GM04503 (cell line): ENCODE measurements at places on chromosomes 11 and 22.
A peak's percentile ranks its signal among the peaks of the same experiment; 100 is the strongest.

GRCh38 chr11:11296434-11296833, 56.6 kb downstream of the CSNK2A3 start:
- DNase-seq = no peak

DNA sequence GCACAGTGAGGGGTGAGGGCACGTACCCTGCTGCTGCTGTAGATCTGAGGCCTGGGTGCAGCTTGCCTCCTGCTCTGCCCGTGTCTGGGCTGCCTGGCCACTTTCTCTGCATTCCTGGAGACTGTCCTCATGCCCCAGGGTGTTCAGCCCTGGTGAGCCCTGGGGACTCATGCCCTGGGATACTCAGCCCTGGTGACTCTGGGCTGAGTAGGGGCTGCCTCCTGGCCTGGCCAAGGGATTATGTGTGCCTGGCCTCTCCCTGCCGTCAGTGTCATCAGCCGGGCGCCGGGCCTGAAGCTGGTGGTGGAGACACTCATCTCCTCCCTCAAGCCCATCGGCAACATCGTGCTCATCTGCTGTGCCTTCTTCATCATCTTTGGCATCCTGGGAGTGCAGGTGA, 94.7 kb downstream of the CACNA1I start:
- no peak for DNase-seq

GRCh38 chr11:44235765-44236201, 74.2 kb downstream of the ALX4 start:
- DNase-seq = peak; percentile 43

- DNase-seq = no peak
Measured at GRCh38 chr11:68338051-68338780, 25.8 kb downstream of the LRP5 start.

GRCh38 chr11:35167426-35167954, 28.5 kb downstream of the CD44 start:
- peak; percentile 62 for DNase-seq

- DNase-seq = no peak
Measured at GRCh38 chr22:37996515-37997246, 12.3 kb upstream of the SOX10 start.

DNA sequence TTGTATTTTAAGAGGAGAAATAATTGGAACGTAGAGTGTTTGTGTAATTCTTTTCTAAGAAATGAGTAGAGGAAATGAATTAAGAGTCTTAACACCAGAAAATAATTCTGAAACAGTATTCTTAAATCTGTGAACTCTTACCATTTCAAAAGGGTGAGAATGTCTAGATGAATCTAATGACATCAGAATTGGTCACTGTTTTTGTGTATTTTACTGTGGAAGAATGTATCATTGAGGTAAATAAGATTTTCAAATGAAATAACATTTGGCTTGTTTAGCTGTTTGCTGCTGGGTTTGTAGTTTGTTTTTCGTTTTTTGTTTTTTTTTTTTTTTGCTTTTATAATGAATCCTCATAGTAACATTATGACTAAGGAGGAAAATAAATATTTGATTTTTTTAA, 97.6 kb downstream of the EMSY start:
- no peak for DNase-seq

DNA sequence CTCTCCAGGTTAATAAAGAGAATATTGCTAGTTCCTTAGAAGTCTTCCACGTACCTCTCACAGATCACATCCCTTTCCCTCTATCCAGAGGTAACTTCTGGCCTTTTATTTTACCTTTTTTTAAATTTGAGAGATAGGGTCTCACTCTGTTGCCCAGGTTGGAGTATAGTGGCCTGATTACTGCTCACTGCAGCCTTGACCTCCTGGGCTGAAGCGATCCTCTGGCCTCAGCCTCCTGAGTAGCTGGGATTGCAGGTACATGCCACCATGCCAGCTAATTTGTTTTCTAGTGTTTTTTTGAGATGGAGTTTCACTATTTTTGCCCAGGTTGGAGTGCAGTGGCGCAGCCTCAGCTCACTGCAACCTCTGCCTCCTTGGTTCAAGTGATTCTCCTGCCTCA, 24.4 kb downstream of the YAP1 start:
- DNase-seq = no peak

DNA sequence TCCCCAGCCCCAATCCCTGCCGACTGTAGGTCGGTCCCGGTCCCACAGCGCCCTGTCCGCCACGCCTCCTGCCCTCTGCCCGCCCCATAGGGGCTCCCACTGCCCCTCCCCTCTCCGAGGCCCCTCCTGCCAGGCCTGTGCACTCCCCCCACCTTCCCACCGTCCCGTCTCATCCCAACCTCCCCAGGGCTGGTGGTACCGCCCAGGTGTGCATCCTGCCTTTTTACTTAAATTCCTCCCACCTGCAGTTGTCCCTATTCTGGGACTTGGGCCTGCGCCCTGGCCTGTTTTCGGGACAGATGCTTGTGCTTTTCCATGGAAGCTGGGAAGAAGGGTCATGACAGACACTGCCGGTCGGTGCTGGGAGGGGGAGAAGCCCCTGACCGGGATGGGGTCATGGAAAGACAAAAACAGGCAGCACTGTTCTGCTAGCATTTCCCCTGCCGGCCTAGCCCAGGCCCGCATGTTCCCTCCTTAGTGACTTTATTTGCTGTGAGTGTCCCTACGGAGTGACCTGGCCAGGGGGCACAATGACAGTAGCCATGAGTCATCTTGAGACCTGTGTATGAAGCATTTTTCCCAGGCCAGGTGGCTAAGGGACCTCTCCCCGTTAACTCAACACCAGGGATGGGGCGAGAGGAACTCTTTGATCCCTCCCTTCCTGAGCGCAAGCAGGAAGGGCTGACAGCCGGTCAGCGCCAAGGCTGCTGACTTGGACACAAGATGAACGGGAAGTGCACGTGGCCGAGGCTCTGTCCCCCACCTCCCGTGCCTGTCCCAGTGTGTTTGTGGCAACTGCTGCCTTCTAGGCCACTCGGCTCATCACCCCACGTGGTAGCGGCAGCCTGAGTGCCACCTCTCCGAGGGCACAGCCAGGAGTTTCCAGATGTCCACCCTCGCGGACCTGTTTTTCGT, 7.1 kb downstream of the TBX1 start:
- no peak for DNase-seq

GRCh38 chr22:21902296-21903087, 35.0 kb upstream of the MAPK1 start:
- no peak for DNase-seq

DNA sequence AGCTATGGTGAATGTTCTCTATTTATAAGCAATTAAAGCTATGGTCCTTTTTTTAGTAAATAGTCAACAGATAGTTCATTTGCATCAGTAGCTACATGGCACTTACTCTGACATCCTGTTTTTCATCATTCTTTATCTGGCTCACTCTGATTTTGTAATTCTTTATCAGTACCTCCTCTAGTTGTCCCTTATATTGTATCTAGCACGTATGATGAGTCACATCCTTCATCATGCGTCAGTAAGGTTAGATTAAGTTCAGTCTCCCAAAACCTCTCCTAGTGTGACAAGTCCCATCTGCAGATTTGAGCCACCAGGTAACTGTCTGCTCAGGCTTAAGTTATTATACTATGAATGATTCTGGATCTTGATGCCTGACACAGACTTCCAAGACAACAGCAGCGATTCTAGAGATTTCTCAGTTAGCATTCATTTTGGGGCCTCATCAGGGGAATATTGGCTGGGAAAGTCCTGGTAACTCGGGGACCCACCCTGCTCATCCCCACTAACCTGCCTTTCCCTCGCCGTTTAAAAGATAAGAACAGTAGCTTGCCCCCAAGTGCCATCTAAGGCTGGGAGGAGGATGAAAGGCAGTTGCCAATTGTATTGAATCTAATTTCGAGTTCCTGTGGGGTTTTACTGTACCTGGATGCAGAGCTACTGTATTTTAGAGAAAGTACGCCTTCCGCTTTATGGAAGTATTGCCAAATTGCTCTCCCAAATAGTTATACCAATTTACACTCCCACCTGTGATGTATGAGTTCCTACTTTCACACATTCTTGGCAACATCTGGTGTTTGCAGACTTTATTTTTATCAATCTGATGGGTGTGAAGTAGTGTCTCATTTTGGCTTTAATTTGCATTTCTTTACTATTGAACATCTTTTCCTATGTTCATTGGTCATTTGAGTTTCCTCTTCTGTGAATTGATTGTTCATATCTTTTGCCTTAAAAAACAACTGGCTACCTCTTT, 55.9 kb downstream of the ZC3H12C start:
- DNase-seq = no peak

GRCh38 chr22:32018056-32018455, 25.0 kb upstream of the SLC5A1 start:
- no peak for DNase-seq

DNA sequence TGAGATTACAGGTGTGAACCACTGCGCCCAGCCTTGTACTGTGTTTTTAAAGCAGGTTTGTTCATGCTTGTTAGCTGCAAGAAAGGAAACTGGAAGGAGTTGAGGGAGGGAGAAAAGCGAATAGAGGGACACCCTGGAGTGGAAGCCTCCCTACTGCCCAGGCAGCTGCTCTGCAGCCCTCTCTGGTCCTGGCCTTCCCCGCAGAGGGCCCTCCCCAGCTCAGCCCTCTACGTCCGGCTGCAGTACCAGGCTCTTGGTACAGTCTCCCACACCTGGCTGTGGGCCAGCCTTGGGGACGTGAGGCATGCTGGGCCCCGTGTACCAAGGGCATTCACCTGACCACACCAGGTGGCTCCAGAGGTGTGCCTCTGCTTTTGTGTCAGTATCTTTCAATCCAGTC, 70.8 kb downstream of the MED15 start:
- DNase-seq = no peak

DNA sequence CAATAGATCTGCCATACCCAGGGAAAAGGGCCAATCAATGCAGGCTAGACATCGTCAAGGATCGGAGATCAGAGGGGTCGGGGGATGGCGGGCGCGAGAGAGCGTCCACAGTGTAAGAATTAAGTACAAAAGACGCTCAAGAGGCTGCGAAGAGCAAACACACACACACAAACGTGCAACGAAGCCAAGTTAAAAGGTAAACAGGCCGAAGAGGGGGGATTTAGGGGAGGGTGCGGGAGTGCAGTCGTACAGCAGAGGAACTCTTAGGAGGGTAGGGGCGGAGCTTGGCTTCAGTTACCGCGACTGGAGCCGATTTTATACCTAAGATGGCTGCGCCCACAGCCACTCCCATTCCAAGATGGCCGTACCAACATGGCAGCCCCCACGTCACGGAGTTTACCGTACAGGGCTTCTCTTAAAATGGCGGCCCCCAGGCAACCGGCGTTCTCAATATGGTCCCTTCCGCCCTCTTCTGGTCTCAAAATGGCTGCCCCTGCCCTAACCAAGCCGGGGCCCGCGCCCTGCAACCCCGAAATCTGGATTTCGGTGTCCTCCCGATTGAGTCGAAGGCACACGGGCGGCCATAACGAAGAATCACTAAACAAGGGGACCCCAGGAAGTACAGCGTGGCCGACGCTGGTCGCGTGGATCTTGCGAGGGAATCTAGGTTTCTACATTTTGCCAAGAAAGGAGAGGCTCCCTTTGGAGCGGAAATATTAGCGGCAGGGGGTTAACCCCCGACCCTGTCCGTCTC, 1.9 kb downstream of the GNG3 start:
- peak; percentile 84 for DNase-seq

DNA sequence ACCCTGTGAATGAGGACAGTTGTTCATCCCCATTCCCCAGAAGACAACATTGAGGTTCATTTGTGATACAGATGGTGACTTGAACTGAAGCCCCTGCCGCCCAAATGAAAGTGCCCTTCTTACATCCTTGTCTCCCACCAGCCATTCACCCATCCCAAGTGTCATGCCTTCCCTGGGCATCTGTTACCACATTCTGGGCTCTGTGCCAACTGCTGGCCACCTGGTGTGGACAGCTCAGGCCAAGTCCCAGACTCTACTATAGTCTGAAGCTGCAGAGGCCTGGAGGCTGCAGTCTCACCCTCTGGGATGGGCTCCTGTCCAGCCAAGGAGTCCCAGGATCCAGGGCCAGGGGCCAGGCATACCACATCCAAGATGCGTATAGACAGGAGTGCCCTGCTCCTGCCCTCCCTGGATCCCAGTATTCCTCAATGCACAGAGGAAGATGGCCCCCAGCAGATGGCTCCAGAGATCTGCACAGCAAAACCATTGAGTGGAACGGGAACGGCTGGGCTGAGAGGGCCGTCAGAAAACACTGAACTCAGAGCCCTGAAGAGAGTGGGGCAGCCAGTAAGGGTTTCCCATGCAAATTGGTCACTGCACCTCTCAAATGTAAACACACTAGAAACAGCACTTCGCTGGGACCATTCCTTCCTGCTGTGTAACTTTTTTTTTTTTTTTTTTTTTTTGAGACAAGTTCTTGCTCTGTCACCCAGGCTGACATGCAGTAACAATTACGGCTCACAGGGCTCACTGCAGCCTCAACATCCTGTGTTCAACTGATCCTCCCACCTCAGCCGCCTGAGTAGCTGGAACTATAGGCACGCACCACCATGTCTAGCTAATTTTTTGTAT, 22.8 kb downstream of the ARRB1 start:
- DNase-seq = no peak

- DNase-seq = no peak
Measured at GRCh38 chr11:126702987-126703386, 297.6 kb downstream of the KIRREL3 start.

DNA sequence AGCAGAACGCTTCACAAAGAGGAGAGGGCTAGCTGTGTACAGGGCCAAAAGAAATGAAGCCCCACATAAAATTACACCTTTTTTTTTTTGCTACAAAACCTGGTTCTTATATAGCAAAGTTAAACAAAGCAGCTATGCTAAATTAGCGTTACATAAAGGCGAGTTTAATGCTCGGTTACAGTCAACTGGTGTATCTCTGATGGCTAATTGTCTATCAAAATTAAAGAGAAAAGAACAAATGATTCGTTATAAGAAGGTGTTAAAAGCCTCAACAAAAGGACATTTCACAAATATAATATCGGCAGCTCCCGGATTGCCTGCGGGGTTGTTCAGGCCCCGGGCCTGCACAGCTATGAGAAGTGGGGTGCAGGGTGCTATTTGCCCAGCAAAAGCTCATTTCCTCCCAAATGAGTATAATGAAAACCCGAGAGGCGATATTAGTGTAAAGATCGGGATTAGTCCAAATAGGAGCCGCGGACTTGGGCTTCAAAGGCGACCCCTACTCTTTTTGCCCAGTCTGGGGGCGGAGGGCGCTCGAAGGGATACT, 13.3 kb upstream of the PAX6 start:
- DNase-seq = no peak

DNA sequence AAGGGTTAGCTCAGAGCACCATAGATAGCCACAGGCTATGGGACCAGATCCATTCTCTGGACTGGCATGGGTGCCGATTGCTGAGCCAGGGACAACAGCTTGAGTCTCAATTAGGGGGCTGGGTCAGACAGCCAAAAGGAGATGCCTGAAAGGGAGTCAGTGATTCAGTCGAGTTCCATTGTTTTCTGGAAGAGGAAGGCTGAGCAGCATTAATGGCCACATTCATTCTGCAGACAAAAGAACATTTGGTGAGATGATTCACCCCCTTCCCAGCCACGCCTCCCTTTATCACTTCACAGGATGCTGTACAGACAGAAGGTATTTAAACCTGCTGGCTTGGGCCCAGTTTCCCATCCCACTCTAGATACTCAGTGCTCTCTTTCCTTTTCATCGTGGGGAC, 131.9 kb downstream of the ADAMTS15 start:
- peak; percentile 54 for DNase-seq

- no peak for DNase-seq
Measured at GRCh38 chr11:95641495-95641894, 148.1 kb downstream of the FAM76B start.

GRCh38 chr11:133175103-133175502, 357.2 kb downstream of the OPCML start:
- DNase-seq = no peak

GRCh38 chr11:46457021-46457420, 65.4 kb upstream of the CHRM4 start:
- no peak for DNase-seq
